ENCODE measurements at places on chromosomes 1 and 21. TPM values are rescaled to one million over a fixed set of nuclear protein-coding genes. Genes with fewer than 3 reads are reported as not detected.

ST3GAL3 gene
- 2.7 TPM for total RNA-seq

ADGRL4 gene
- not detected for total RNA-seq

HUNK gene
- total RNA-seq: 1.4 TPM

MROH7 gene
- total RNA-seq: not detected

CLIC6 gene
- 0.07 TPM for total RNA-seq

ATPAF1 gene
- 33.1 TPM for total RNA-seq

ADAMTS5 gene
- not detected for total RNA-seq

TCEA3 gene
- total RNA-seq: 0.42 TPM

SLC16A4 gene
- 40.0 TPM for total RNA-seq

ACOT11 gene
- 2.0 TPM for total RNA-seq

FCN3 gene
- total RNA-seq: not detected

LDLRAD1 gene
- total RNA-seq: not detected

PDE9A gene
- 1.1 TPM for total RNA-seq

CFHR5 gene
- total RNA-seq: not detected

KRTAP24-1 gene
- not detected for total RNA-seq

NMNAT2 gene
- 0.42 TPM for total RNA-seq

PTPN7 gene
- total RNA-seq: not detected

CTXND2 gene
- not detected for total RNA-seq

SFN gene
- total RNA-seq: 565 TPM

TRAPPC10 gene
- 16.1 TPM for total RNA-seq

CFHR3 gene
- total RNA-seq: 0.10 TPM
